Dorsolateral prefrontal cortex (tissue), 122 donors: ENCODE measurements at places on chromosomes 13 and 19. TPM values are rescaled to one million over a fixed set of nuclear protein-coding genes. Genes with fewer than 3 reads are reported as not detected.

DNA sequence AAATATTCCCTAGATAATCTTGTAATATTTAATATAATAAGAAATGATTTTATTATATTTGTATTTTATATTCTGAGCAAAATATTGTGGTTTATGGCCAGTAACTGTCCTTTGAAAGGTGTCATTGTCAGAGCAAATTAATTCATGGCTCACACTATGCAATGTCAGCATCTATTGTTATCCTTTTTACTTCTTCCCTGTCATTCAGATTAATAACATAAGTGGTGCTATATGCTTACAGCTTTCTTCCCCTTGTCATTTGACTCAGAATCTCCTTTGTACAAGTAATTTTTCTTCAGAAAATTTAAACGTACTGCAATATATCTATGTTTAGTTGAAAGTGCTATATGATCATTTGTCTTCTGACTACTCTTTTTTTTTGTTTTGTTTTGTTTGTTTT, 1738.2 kb upstream of the MIR17HG start:
- DNase-seq: no peak

- DNase-seq: no peak
Observed at GRCh38 chr13:20713014-20713376, 9.5 kb downstream of the IL17D start.

- no peak for DNase-seq
Observed at GRCh38 chr13:90889906-90890834, 457.3 kb upstream of the MIR17HG start.

DNA sequence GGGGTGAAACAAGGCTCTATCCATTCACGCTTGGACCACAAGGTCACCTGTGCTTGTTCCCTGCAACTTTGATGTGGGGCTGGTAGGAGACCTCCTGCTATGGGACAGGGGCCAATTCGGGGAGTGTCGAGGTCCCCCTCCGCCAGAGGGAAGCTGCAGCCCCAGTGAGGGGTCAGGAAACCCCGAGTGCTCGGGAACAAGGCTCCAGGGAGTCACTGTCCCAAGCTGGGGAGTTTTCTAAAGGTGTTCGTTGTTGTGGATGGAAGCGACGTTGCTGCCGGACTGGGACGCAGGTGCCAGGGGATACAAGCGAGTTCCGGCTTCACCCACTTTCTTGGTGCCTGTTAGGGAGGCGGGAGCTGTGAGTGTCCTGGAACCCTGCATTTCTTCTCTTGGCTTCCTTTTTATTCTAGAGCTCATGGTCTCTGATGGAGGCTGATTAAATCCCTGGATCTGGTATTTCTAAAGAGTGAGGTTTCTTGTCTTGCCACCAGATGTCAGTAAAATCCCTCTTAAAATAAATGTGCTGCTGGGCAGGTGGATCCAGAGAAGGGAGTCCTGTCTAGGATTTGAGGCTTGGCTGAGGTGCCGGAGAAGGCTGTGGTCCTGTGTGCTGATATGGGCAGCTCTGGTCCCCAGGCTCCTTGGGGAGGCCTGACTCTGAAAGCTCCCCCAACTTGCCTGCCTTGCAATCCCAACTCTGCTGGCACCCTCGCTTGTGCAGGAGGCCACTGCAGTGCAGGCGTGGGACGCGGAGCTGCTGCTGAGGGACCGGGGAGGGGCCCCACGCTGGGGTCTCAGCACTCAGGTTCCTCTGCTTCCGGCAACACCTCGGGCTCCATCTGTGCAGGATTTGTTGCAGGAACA, 153.9 kb downstream of the TEX29 start:
- DNase-seq: no peak

DNA sequence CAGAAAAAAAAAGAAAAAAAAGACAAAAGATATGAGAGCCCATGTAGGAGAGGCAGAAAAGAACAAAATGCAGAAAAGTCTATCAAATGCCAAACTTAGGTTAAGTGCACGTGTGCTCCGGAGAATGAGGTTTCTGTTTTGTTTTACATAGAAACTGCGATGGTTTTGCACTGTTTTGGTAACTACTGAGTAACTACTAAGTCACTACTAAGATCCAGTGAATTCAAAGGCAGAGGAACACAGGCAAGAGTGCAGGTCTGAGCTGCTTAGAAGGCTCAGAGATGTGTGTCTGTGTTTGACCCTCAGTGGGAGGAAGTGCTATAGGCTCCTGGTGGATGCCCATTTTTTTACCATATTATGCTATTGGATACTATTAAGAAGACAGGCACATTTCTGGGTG, 299.3 kb downstream of the NDFIP2 start:
- DNase-seq: no peak

DNA sequence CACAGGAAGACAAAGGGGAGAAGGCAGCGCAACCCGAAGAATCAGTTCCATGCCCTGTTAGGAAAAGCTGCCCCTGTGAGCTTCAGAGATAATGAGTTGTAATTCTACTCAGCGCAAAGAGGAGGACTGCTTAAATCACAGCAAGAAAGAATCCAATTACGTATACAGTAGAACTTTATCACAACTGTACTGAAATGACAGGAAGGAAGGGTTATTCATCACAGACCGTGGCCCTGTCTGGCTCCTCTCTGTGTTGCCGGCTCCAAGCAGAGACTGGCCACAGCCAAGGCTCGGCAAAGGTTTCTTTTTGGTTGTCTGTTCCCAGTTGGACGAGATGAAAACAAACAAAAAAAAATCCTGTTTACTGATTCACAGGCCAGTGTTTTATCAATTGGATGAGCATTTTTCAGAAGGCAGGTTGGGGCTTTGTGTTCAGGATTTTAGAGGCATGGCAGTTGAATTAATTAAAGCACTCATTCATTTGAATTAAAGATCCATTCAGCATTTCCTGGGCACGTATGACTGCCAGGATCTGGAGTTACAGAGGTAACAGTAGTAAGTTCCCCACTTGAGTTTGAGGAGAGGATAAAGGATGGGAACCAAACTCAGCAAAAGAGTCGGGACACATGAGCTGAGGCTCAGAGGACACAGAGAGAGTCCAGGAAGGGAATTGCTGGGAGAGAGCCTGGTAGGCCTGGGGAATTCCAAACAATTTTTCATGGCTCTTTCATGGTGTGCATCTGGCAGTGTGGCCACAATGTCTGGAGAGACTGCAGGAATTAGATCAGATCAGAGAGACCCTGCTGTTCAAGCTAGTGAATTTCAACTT, 341.0 kb downstream of the DNAJC15 start:
- no peak for DNase-seq

GRCh38 chr13:36764957-36765356, 54.1 kb upstream of the RFXAP start:
- no peak for DNase-seq

DNA sequence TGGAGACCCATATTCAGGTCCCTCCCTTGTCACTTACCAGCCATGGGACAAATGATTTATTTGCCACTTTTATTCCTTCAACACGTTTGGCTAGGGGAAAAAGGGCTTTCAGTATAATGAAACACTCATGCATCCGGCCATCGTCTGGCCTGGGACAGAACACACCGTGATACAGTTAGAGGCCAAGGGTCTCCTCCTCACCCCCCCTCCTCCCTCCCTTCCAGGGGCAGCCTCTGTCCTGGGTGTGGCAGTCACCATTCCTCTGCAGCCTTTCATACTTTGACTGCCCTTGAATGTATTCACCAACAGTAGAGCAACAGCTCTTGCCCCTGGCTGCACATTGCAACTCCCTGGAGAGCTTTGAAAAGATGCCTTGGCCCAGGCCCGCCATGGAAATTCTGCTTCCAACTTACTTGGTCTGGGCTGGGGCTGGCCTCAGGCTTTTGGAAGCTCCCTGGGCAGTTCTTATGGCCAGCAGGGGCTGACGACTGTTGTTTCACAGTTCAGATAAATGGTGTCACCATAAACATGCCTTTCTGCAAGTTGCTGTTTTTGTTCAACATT, 3.0 kb downstream of the PAK4 start:
- no peak for DNase-seq

GRCh38 chr13:95874286-95874685, 178.9 kb downstream of the UGGT2 start:
- no peak for DNase-seq

DNA sequence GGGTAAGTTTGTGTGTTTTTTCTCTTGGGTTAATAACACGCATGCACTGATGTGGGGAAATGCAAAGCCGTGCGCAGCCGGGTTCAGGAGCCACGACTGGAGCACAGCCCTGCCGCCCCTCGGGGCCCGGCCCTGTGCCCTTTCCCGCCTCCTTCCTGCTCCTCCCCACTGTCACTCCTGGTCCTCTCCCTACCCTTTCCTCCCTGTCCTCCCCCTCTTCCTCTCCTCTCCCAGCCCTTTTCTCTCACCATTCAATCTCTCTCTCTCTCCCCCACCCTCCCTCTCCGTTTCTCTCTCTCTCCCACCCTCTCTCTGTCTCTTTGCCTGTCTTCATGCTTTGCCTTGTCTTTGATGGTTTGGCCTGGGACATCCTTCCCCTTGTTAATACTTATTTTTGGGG, 27.2 kb downstream of the PLEKHJ1 start:
- no peak for DNase-seq

GRCh38 chr19:12353375-12353774, 12.1 kb downstream of the ZNF442 start:
- DNase-seq: no peak

GRCh38 chr19:18430417-18431144, 7.4 kb downstream of the ISYNA1 start:
- DNase-seq: no peak

DNA sequence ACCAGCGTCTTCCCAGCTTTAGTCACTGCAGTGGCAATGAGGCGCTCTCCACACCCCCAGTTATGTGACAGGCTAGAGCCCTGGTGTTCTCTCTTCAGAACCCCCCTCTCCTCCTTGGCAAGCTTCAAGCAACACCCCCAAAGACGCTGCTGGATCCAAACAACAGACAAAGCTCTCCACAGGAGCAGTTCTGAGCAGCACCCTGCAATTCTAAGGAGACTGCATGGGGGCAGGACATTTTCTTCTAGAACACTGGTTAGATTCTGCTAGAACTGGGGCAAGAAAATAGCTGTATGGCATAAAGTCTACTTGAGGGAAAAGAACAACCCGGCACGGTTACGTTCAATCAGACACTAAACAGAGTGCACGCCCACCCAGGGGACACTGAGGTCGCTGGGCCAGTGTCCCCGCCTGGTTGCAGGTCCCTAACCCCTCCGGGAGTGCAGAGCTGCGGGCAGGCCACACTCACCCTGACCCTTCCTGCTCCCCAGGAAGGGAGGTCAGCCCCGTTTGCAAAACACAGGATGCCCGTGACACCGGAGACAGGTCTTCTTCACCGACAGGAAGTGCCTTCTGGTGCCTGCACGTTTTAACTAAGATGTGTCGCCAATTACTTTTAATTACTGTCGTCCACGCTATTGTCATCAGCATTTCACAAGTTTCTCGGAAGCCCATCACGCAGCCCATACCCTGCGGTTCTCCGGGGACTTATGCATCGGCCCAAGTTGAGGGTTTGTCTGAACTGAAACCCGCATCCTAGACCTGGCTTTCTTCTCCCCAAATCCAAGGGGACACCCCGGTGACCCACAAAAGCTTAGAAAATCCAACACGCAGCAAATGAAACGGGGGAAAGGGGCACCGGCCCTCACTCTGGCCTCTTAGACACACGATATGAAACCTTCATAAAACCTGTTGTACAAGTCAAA, 943 bp downstream of the GJB6 start:
- no peak for DNase-seq

GRCh38 chr13:46526100-46526735, 26.8 kb upstream of the LRCH1 start:
- DNase-seq: no peak

DNA sequence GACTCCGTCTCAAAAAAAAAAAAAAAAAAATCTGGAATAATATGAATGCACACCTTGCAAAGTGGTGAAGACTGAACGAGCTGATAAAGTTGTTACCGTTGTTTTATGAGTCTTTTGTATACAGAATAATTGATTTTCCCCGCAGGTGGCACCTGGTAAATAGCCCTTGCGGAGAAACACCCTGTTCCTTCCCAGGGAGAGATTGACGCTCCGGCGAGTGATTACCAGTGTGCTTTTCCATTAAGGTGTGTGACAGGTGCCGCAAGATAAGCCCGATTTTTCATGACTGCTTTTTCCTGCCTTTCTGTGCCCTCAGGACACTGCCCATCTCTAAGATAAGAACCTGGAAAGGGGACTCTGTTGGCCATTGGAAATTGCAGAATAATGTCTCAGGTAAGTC, 943 bp downstream of the ZNF302 start:
- DNase-seq: no peak

- peak; percentile 73 for DNase-seq
Observed at GRCh38 chr19:51687791-51688670, 5.1 kb upstream of the SPACA6 start.

DNA sequence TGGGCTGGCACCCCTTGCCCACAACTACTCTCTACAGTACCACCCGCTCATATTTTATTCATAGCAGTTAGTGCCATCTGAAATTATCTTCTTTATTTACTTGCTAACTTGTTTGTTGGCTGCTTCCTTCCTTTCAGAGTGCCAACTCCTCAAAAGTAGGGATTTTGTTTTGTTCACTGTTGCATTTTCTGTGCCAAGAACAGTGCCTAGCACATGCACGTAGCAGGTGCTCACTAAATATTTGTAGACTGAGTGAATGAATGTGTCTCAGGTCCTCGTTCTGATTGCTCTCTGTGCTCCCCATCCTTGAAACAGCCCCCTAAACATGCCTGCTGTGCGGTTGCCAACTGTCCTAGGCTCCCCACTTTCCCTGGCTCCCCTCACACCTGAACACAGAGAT, 1.5 kb downstream of the GIPC1 start:
- DNase-seq: no peak

DNA sequence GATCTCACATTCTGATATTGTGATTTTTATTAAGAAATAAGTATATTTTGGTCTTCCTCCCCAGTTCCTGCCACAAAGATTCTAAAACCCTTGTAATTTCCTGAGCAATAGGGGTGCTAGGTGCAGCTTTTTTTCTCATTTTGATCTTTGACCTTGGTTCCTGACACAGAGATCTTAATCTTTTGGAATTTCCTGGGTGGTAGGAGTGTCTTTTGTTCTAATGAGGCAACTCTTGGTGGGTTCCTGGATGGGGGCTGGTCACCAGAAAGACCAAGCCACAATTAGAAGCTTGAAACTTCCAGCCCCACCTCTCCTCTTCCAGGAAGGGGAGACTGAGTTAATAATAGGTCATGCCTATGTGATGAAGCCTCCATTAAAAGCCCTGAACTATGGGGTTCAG, 334.6 kb downstream of the FOXO1 start:
- no peak for DNase-seq

DNA sequence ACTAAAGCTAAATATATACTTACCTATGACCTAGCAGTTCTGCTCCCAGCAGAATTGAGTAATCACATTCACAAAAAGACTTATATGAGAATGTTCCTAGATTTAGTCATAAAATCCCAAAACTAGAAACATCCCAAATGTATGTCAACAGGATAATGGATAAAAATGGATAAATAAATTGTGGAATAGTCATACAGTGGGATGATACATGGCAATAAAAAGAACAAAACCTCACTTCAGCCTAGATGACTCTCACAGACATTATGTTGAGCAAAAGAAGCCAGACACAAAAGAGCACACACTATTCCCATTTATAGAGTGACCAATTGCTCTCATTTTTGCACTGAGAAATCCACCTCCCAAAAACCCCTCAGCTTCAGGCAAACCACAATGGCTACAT, 352.4 kb upstream of the HTR2A start:
- no peak for DNase-seq

GRCh38 chr13:102176846-102177245, 225.0 kb downstream of the FGF14 start:
- no peak for DNase-seq

Gene FPR3
- total RNA-seq: 0.99 TPM

Gene PSG1
- total RNA-seq: not detected

Gene MRI1
- 38.4 TPM for total RNA-seq

Gene KLHL1
- 1.4 TPM for total RNA-seq

Gene TPRX1
- not detected for total RNA-seq

Gene MBD3L2
- total RNA-seq: not detected

Gene NOVA2
- total RNA-seq: 81.2 TPM
